ENCODE measurements at places on chromosomes 4 and X.
A peak's percentile ranks its signal among the peaks of the same experiment; 100 is the strongest.

- DNase-seq = no peak
Observed at GRCh38 chr4:35757836-35758235, 486.5 kb downstream of the ARAP2 start.

DNA sequence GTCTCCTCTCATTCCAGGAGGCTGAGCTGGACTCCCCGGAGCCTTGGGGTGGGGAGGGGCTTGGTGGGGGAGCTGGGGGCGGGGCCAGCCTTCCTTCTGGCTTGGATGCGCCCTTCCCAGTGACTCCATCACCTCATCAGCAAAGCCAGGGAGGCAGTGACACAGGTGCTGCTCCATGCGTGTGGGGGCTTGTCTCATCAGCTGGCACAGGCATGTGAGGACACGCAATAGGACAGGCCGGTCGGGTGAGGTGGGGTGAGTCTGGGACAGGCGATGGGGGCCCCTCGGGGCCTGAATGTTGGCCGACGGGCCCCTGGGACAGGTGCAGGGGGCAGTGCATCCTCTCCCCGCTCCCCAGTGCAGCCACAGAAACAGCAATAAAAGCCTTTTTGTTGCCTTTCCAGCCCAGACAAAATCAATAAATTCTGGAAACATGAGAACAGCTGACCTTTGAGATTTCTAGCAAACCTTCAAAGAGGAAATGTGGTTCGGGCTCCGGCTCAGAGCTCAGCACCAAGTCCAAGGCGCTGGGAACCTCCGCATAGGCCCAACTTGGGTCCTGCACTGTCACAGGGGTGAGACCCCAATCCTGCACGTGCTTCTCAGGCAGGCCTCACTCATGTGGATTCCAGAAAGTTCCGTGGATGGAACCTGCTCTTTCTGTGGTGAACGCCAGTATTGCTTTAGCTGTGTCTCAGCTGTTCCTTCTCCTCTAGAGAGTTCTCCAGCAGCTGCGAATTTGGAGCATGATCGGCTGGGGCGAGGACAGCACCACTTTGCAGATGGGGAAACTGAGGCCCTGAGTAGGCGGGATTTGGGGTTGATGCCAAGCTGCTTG, 18.5 kb downstream of the ADRA2C start:
- no peak for DNase-seq

DNA sequence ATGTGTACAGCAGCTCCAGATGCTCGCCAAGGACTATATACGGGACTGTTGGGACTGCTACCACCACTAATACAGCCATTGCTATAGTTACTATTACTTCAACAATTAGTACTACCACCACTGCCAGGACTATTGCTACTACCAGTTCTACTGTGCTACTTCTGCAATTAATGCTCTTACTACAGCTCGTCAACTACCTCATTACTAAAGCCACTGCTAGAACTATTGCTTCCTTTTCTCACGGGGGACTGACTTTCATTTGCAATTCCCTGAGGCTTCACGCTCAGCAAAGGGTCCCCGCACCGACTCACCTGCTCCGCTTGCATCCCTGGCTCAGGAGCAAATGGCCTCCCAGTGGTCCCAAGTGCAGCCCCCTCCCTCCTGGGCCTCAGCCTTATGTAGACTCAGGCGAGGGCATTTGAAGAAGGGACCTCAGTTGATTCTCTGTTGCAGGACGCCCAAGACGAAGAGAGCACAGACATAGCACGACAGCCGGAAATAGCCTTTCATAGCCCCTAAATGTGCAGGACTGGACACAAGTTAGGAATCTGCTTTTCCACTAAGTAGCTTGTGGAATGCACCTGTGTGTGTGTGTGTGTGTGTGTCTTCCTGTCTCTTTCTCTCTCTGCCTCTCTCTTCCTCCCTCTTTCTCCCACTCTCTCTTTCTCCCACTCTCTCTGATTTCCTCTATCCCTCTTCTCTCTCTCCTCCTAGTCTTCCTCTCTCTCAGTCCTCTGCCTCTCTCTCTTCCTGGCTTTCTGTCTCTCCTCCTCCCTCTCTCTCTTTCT, 294.8 kb downstream of the ASMT start:
- no peak for DNase-seq

DNA sequence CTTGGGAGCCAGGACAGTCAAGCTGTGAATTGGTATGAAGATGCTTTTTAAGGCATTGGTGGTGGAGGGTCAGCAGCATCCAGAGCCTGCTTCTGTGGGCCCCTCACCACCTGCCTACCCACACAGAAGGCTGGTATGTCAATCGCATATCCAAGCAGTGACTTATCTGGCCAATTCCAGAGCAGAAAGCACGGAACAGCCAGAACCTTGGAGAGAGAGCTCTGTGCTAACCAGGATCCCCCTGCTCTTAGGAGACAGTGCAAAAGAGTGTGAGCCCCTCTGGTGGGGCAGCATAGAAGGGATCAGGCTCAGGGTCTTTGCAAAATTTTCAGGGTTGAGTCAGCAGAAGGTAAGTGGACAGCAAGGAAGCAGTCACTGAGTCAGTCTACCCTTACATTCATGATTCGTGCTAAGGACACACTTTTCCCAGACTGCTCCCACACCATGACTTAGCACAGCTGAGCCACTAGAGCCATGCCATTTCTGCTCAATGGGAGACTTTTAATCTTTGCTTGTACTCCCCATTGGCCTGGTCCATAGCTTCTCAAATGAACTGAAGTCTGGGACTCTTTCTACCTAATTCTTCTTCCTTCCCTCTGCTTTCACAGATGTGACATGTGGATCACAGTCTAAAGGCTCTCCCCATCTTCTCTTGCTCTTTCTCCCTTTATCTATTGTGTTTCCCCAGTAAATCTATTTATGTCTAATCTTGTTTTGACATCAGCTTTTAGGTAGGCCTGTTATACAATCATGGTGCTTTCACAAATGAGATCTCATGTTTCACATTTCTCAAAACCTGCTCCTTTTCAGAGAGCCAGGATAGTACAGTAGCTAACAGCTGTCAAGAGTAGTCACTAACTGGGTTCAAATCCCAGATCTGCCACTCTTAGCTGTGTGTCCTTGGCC, 20.0 kb downstream of the MORF4L2 start:
- DNase-seq = no peak

- DNase-seq = no peak
Observed at GRCh38 chrX:8103655-8104054, 67.4 kb downstream of the VCX2 start.

DNA sequence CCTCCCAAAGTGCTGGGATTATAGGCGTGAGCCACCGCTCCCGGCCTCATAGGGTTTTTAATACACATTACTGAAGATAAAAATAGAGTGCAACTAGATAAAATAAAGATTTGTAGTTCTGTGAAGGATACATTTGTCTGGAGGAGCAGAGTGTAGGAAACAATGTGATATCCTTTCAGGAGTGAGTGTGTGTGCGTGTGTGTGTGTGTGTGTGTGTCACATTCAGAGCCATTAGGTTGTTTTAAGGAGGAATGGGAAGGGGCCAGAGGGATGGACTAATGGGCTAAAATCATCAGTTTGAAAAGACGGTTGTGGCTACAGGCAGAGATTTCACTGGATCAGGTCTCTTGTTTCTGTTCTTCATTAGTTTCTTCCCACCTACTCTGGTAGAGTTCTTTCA, 40.0 kb downstream of the RBPJ start:
- no peak for DNase-seq

DNA sequence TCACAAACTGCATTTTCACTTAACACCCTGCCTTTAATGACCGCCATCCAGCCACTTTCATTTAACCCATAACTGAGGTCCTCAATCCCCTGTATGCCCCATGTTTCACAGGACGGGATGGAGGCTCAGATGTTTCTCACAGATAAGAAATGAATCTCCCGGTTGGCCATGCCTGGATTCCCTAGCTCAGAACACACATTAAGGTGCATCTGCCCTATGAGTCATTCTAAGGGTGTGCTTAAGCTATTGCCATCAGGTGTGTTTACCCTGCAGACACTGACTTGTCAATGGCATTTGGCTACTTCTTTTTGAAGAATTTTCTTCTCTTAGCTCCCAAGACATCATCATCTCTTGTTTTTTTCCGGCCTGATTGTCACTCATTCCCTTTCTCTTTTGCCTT, 222.6 kb upstream of the SMIM31 start:
- DNase-seq = no peak

- peak; percentile 68 for DNase-seq
Observed at GRCh38 chr4:110361921-110362320, 114.0 kb upstream of the ENPEP start.

- DNase-seq = no peak
Observed at GRCh38 chrX:112941209-112941837, 100.7 kb upstream of the AMOT start.

DNA sequence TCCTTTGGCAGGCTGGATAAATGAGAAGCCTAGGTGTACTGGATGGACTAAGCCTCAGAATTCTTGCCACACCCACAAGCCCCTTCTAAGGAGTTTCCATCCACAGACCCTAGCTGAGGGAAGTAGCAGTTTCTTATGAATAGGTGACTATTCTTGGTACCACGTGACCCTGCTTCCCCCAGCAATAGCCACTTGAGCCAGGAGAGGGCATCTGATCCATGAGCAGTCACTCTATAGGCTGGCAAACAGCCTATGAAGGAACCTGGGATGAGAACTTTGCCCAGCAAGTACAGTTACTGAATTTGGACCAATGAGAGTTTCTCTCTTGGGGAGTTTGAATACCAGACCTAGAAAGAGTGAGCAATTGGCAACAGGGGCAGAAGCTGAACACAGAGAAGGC, 84.0 kb downstream of the RTL9 start:
- DNase-seq = peak; percentile 30

DNA sequence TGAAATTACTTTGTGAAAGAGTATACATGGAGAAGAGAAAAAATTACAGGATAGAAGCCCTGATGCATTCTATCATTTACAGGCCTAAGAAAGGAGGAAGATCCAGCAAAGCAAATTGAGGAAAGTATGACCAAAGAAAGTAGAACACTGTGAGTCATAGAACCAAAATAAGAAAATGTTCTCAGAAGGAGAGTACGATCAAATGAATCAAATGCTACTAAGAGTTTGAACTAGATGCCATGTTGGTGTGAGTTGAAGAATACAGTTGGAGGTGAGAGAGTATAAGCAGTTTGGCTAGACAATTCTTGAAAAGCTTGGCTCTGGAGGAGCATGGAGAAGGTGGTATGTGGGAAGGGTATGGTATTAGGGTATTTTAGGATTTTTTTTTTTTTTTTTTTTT, 161.8 kb downstream of the RPA4 start:
- no peak for DNase-seq

GRCh38 chr4:124079174-124079780, 633.3 kb downstream of the ANKRD50 start:
- peak; percentile 75 for DNase-seq

- DNase-seq = peak; percentile 97
Observed at GRCh38 chr4:153432965-153433753, 33.0 kb upstream of the TMEM131L start.

- peak; percentile 58 for DNase-seq
Observed at GRCh38 chrX:102712981-102713625, 855 bp downstream of the GPRASP2 start.

- DNase-seq = peak; percentile 54
Observed at GRCh38 chrX:23554304-23554703, 113.0 kb upstream of the PRDX4 start.

DNA sequence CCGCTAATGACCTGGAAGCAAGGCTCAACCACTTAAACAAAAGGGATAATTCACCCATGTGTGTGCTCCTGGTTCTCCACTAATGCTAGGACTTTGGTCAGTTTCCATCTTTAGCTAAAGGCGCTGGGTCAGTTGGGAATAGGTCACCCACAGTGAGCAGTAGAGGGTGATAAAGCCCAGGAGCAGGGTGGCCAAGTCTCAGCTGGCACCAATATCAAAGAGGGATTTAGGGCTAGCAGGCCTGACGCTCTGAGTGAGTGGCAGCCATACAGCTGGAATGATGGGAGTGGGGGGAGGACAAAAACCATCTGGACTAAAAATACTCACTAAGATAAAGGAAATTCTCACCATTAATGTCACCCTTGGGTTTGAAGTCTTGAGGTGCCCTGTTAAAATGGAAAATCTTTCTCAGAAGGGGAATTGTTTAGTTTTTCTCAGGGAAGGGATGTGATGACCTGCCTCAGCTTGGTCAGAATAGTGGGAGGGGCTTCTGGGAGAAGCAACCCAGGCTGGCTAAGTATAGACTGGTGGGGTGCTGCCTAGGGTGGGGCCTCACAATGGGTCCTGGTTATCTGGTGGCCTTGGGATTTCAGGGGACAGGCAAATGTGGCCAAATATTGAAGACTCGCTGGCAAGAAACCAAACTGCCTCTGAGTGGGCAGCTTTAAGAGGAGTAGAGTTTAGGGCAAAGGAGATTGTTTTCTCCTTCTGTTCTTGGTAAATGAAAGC, 47.1 kb downstream of the TSC22D3 start:
- DNase-seq = no peak

DNA sequence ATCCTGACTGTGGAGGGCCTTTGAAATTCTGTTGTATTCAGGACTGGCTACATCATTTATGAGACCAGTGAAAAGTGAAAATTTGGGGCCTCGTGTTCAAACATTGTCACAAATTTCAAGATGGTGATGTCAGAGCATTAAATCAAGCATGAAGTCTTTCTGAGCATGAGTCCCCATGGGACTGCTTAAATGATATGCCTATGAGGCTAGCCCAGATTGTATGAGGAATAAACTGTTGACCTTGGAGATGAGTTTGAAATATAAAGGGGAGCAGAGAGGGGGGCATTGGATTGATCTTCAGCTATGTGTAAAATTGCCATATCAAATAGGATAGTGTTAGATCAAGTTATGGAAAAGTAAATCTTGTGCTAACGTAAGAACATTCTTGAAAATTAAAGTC, 230.0 kb downstream of the SPANXN3 start:
- DNase-seq = no peak

- no peak for DNase-seq
Observed at GRCh38 chr4:13906727-13907126, 279.2 kb upstream of the BOD1L1 start.

GRCh38 chrX:50114113-50114512, 86.7 kb downstream of the AKAP4 start:
- no peak for DNase-seq

GRCh38 chr4:121239951-121240350, 75.8 kb upstream of the TNIP3 start:
- DNase-seq = no peak

GRCh38 chr4:19888587-19888986, 363.1 kb upstream of the SLIT2 start:
- no peak for DNase-seq

GRCh38 chr4:14336656-14337055, 665.6 kb upstream of the CPEB2 start:
- DNase-seq = peak; percentile 55

All from iris pigment epithelial cell (primary cell).